ENCODE measurements at places on chromosomes 16 and 17. TPM values are rescaled to one million over a fixed set of nuclear protein-coding genes. Genes with fewer than 3 reads are reported as not detected.

DNA sequence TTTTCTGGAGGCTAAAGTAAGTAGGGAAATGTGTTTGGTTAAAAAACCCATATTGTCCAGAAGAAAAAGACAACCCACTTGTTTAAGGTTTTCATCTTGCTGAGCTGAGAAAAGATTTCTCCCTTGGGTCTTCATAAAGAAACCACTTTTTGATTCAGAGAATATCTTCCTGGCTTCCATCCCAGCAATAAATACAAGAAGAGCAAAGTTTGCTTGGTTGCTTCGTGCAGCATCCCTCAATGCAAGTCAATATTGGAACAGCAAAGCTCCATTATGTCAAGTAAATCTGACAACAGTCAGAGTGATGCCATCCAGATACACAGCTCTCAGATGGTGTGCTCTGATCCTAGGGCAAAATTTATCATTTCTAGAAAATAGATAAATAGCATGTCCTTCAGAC, 118.9 kb upstream of the PIRT start:
- ATAC-seq = no peak

DNA sequence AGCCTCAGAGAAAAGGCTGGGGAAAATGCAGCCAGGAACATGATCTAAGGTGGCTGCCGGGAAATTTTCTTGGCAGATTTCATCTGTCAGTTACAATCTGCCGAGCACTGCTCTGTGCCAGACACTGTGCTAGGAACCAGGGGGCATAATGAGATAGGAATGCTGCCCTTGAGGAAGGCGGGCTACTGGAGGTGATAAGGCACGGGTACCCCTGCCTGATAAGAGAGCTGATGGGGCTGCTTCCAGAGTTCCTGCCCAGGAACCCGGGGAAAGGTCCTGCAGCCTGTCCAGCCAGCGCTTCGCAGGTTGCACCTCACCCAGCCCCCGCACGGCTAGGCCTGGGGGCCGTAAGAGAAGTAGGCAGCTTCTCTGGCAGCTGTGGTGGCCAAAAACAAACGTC, 3.1 kb downstream of the SCNN1G start:
- no peak for ATAC-seq

DNA sequence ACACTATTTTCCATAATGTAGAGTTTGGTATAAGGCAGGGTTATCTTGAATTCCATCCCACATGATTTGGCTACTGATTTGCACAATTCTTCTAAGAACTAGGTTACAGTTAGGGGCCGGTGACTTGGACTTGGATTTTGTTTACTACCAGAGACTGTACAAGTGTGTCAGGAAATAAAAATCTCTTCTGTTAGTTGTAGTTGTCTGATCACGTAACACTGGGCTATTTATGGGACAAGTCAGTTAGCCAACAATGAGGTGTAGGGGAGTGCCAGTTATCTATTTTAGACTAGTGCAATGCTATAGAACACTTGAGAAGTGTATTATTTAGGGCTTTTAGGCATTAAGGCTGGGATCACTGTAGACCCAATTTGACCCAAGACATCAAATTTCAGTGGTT, 39.7 kb upstream of the GHDC start:
- peak; percentile 31 for ATAC-seq

GRCh38 chr16:54817432-54817831, 113.2 kb upstream of the IRX5 start:
- no peak for ATAC-seq

DNA sequence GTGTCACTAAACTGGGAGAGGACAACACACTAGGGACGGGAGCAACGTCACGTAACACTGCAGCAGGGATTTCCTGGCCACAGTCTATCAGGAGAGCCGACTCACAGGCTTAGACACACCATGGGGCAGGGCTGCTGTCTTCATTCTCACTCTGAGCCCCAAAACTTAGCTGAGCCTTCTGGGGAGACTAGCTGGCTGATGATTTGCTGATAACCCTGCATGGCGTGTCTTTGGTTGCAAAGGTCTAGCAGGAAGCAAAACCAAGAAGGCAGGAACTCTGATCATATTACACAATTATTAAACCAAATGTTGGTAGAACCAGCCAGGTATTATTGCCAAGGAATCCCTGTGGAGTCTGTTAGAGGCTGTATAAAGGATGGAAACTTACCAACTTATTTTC, 345.0 kb downstream of the SLC39A11 start:
- ATAC-seq = no peak

DNA sequence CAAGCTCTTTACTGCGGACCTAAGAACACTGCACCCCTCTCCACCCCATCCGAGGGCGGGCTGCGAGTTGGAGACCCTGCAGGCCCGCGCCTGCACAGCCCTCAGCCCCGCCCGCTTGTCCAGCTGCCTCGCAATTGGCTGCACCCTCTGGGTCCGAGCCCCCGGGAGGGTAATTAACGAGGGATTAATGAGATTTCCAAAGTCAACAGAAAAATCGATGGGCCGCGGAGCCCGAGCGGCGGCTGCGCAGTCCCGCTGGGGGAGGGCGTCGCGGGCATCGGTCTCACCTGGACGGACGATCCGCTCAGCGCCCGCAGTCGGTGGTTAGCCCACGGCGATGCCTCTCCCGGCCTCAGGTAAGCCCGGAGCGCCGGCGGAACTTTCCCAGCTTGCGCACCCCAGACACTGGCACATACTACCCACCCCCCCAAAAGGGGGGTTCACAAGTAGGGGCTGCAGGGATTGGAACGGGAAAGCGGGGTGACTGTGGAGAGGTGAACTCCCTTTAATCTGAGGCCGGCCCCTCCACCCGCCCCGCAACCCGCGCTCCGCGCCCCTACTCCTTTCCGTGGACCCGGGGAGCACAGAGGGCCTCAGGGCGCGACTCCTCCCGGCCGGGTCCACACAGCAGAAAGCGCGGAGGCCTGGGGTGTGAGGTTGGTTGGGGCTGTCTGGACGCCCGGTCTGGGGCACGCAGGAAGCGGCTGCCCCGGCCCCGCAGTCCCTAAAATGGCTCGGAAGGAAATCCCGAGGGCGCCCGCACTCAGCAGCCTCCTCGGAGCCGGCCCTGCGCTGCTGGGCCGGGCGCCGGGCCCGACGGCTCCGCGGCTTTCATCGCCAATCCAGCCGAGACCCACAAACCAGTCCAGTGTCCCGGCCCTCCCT, at the start of gene OTOP3:
Gene OTOP3, plus strand, starts transcription at position 314 of the 885 bp plus-strand sequence. Its CDS starts 24 bp downstream, at position 338.
- no peak for ATAC-seq

DNA sequence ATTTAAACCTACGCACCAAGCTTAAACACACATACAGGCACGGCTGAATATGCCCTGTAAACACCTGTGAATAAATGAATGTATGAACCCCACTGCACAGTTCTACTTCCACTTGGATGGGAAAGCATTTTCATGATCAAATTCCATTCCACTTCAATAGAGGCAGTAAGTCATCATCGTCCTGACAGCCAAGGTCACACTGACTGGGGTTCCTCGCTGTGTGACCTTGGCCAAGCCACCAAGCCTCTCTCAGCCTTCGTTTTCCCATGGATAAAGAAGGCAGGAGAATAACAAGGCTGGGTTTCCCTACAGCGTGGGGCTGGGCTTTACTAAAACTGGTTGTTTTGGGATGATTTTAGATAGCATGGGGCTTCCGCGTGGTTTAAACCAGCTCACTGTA, 82.8 kb downstream of the TBC1D16 start:
- no peak for ATAC-seq

GRCh38 chr16:82280867-82281266, 110.8 kb upstream of the MPHOSPH6 start:
- ATAC-seq = no peak

DNA sequence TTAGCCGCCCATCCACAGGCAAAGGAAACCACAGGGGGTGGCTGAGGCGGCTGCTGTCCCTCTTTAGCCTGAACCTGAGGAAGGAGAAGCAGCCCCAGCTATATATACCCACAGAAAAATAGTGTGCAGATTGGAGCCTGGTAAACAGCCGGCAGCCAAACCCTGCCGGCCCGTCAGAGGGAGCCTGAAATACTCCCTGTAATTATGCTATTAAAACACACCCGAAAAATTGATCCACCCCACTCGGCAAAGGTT, 6.8 kb downstream of the PIEZO1 start:
- no peak for ATAC-seq

- peak; percentile 97 for ATAC-seq
These were observed 8.9 kb downstream of the UBTF start for GRCh38 chr17:44210342-44211192.

GRCh38 chr16:278863-279366, 1.5 kb upstream of the ARHGDIG start:
- no peak for ATAC-seq

DNA sequence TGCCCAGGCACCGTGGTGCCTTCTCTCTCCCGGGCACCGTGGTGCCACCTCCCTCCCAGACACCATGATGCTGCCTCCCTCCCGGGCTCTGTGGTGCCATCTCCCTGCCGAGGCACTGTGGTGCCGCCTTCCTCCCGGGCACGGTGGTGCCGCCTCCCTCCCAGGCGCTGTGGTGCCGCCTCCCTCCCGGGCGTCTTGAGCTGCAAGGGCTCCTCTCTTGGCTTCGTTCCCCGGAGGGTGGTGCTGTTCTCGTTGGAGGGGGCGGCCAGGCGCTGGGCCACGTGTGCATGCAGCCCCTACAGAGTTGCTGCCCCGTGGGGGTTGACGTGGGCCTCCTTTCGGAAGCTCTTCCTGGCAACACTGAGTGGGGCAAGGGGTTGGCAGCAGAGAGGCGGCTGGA, 8.2 kb downstream of the CENPX start:
- ATAC-seq = no peak

GRCh38 chr16:67378642-67379041, 14.7 kb downstream of the TPPP3 start:
- ATAC-seq = no peak

DNA sequence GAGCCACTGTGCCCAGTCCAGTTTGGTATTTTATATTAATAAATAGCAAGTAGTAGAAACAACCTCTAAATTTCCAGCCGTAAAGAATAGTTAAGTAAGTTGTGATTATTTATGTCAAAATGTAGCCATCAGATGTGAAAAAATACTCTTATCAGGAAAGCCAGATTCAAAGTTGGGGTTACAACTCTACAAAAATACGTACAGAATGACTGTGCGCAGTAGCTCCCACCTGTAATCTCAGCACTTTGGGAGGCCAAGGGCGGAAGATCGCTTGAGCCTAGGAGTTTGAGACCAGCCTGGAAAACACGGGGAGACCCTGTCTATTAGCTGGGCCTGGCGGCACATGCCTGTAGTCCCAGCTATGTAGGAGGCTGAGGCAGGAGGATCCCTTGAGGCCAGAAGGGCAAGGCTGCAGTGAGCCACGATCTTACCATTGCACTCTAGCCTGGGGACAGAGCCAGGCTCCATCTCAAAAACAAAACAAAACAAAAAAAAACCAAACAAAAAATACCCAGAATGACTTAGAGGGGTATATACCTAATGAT, 1.7 kb downstream of the PDP2 start:
- no peak for ATAC-seq

GRCh38 chr17:5110816-5111215, 862 bp downstream of the ZNF232 start:
- no peak for ATAC-seq

- ATAC-seq = no peak
These were observed 130.4 kb downstream of the ABCC12 start for GRCh38 chr16:48025359-48025758.

GRCh38 chr16:87877942-87878507, 8.7 kb upstream of the SLC7A5 start:
- ATAC-seq = no peak

- no peak for ATAC-seq
These were observed 62.7 kb downstream of the C16orf82 start for GRCh38 chr16:27129401-27129800.

DNA sequence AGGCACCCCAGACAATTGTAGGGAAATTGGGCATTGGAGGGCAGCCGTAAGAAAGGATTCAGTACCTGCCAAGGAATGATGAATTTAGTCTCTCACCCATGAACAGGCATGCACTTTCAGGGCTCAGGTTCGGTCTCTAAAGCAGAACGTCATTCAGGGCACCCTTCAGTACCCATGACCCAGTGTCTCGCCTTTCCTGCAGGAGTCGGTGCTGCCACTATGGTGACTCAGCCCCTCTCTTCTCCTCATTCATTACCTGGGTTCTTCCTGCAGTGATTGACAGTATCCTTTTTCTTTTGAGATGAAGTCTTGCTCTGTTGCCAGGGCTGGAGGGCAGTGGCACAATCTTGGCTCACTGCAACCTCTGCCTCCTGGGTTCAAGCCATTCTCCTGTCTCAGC, 8.4 kb downstream of the SOST start:
- no peak for ATAC-seq

DNA sequence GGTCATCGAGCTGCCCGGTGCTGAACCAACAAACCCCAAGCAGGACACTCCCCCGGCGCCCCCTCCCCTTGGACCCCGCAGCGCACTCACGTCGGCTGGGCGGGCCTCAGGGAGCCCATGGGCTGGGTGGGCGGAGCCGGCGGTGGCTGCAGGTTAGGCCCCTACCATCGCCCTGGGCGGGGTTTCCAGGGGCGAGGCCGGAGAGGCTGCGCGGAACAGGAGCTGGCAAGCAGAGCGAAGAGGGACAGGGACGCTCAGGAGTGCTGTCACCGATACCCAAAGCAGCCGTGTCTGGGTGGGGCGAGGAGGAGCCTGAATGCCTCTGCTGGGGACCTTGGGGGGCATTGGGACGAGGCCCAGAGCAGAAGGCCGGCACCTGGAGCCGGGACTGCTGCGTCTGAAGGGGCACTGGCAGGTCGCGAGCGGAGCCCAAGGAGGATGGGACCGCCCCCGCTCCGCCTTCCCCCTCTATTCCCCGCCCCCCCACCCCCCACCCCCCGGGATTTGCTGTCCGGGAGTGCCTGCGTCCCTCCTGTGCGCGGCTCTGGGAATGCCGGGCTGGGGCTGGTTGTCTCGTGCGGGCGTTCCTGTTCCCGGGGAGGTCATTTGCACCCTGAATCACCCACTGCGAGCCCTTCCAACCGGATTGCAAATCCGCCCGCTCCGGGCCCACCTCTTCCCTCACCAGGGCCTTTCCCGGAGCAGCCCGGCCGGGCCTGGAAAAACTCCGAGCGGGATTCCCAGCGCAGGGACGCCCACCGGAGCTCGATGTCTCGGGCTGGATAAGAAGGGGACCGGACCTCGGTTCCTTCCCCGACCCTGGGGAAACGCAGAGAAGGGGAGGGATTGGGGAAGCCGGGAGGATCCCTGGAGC, 902 bp downstream of the ARHGAP27 start:
- ATAC-seq = peak; percentile 39

Gene GRB7
- 5.8 TPM for total RNA-seq

Gene CDK5R1
- total RNA-seq = 1.0 TPM

Gene PSMD7
- total RNA-seq = 111 TPM

Gene ZNF423
- total RNA-seq = 7.3 TPM

Gene CD300H
- not detected for total RNA-seq

Gene CHST6
- 3.2 TPM for total RNA-seq

Gene SLFN13
- total RNA-seq = 6.3 TPM

Gene METTL26
- 110 TPM for total RNA-seq

Gene WNT9B
- 0.31 TPM for total RNA-seq
